ENCODE measurements at places on chromosomes 13 and 19.
A peak's percentile ranks its signal among the peaks of the same experiment; 100 is the strongest.

- DNase-seq, result peak; percentile 33
These were observed 49.0 kb upstream of the FRY start for GRCh38 chr13:31982540-31982939.

- peak; percentile 4 for DNase-seq
These were observed 302.1 kb downstream of the PCDH17 start for GRCh38 chr13:57933606-57934005.

DNA sequence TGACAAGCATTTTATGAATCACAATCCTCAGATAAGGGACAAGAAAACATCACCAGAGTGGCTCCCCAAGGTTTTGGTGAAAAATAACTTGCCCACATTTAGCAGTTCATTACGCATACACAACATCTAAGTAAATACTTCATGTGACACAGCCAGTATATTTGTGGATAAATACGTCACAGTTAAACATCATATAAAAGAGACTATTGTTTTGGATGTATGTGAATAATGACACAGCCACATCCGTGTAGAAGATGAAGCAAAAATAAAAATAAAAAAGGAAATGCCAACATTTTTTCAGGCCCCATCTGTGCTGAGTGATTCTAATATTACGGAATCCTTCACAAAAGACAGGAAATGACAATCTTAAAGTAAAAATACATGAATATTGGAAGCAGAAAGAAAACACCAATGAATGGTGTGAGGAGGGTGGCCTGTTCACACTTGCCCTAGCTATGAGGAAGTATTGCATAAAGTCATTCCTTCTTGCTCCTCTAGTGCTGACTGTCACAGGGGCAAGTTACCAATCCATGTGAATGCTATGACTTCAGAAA lies 457.1 kb downstream of the KLF12 start:
- DNase-seq, result peak; percentile 28

DNA sequence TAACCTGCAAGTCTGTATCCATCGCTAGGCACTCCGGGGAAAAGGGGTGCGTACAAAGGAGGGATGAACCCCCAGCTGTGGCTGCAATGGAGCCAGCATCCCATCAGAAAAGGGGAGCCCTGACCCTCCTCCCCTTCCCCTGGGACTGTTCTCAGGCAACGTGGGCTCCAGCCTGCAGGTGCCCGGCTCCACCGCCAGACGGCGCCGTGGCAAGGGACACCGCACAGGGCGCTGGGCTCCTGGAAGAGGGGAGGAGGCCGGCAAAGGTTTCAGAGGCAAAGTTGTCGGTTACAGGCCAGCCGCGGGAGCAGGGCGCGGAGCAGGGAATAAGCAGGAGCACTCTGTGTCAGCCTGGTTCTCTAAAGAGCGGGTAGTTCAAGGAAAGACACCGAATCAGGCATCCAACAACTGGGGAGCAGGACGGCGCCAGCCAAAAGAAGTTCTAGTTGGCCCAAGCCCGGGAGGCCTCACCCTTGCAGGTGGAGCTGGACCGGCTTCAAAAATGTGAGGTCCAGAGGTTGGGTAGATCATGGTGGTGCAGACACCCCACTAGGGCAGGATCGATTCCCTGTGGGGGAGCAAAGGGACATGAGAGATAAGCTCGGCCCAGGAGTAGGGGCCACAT lies 53.0 kb upstream of the ATP12A start:
- no peak for DNase-seq

- no peak for DNase-seq
These were observed 185.1 kb downstream of the PRR20E start for GRCh38 chr13:57352114-57352513.

- no peak for DNase-seq
These were observed 128.8 kb downstream of the ZDHHC20 start for GRCh38 chr13:21330126-21330861.

DNA sequence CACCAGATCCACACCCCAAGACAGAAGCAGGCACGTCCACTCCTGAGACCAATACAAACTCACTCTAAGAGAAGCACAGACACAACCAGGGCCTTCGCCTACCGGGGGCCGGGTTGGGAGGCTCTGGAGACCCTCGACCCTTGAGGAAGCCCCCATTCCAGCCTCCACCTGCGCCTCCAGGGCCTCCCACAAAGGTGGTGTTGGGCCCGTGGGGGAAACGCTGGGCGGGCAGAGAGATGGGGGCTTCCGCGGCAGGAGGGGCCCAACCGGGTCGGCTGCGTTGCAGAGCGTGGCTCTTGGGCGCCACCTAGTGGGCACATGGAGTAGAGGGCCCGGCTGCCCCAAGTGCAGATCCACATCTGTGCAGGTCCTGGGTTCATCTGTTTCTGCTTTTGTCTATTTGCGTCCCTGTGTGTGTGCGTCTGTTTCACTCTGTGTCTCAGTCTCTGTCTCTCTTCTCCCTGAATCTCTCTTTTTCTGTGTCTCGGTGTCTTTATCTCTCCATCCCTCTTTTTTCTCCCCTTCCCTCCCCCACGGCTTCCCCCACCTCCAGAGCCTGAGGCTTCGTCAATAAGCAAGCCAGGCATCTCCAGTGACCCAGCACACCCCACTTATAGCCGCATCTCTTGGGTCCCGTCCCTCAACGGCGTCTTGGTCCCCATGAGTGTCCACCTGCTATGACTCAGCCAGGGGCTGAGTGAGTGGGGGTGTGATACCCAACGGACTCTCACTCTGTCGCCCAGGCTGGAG lies 10.5 kb upstream of the TINCR start:
- peak; percentile 5 for DNase-seq

- no peak for DNase-seq
These were observed 13.2 kb upstream of the CRTC1 start for GRCh38 chr19:18670312-18670711.

- no peak for DNase-seq
These were observed 942.2 kb upstream of the MIR17HG start for GRCh38 chr13:90405301-90405700.

GRCh38 chr19:55902080-55902751 lies 29.9 kb downstream of the NLRP13 start:
- DNase-seq, result no peak

GRCh38 chr19:51101171-51101865 lies 6.9 kb downstream of the CTU1 start:
- DNase-seq, result no peak

DNA sequence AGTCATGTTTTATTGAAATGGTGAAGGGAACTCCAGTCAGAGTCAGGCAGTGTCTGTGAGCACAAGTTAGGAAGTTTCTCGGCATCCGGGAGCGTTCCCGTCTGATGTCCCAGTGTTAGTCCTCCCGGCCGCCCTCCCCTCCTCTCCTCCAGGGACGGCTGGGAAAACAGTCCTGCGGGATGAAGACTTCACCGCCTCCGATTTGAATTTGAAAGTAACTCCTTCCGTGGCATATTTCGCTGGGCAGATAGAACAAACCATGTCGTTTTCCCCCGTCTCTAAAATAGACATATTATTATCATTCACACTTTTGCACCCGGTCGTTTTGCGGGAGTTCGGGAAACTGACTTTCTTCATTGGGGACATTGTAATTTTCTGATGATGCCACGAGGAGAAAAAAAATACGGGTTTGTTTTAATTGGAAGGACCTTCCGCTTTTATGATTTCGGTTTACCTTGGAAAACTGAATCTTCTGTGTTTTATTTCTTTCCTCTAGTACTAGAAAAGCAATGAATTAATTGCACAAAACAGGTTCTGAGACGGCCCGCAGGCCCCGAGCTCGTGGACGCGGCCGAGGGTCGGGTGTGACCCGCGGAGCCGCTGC lies 76.6 kb downstream of the ZIC5 start:
- no peak for DNase-seq

DNA sequence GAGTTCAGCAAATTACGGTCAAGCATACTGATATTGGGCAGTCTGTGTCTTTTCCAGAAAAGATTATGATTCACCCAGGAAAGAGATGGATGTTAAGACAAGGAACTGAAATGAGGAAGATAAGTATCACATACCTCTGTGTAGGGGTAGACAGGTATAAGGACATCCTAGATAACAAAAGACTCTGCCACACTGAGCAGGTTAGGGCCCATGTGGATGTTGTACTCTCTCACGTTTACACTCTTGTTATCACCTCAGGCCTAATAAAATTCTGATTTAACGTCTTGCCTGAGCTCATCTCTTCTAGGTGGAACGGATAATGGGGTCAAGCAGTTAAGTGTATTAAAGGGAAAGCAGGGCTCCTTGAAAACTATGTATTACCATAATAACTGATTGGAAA lies 2480.8 kb downstream of the PCDH9 start:
- no peak for DNase-seq

GRCh38 chr19:6806488-6806887 lies 34.0 kb downstream of the VAV1 start:
- DNase-seq, result no peak

GRCh38 chr13:54750521-54750920 lies 1721.9 kb downstream of the OLFM4 start:
- no peak for DNase-seq

- DNase-seq, result no peak
These were observed 208.3 kb upstream of the NBEA start for GRCh38 chr13:34733721-34734120.

- DNase-seq, result no peak
These were observed 23.1 kb upstream of the TNFSF14 start for GRCh38 chr19:6693056-6693471.

GRCh38 chr13:34931572-34931971 lies 10.5 kb upstream of the NBEA start:
- peak; percentile 11 for DNase-seq

DNA sequence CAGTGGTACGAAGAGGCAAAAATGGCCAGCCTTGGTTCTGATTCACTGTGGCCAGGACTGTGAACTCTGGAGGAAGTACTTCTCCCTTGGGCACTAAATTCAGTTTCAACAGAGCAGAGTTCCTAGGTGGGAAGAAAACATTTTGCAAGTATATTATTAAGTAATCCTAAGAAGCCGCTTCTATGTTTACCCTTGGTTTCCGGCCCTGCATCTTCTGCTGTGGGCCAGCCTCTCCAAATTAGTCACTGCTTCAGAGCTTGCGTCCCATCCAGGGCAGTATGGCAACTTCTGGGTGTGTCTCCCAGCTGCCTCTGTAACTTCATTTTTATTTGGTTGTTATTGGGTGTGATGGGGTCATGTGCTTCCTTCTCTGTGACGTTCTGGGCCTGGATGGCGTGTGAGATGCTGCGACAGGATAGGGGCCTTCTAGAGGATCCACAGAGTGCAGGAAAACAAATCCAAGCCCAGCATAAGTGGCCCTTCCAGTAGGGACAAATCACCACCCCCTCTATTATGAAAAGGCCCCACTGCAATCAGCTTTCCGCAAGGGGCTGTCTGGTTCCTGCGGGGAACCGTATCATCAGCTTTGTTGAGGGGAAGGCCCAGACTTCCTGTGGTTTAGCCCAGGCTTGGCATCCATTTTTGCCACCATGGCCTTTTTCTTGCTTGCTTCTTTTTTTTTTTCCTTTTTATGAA lies 55.1 kb upstream of the C1QTNF9 start:
- no peak for DNase-seq

GRCh38 chr19:15180451-15181390 lies 20.1 kb downstream of the NOTCH3 start:
- no peak for DNase-seq

- no peak for DNase-seq
These were observed at the start of gene CEACAM7 for GRCh38 chr19:41688098-41688497. Gene CEACAM7 (minus strand): TSS chr19:41688270. CDS start chr19:41688165, 105 bp downstream.

DNA sequence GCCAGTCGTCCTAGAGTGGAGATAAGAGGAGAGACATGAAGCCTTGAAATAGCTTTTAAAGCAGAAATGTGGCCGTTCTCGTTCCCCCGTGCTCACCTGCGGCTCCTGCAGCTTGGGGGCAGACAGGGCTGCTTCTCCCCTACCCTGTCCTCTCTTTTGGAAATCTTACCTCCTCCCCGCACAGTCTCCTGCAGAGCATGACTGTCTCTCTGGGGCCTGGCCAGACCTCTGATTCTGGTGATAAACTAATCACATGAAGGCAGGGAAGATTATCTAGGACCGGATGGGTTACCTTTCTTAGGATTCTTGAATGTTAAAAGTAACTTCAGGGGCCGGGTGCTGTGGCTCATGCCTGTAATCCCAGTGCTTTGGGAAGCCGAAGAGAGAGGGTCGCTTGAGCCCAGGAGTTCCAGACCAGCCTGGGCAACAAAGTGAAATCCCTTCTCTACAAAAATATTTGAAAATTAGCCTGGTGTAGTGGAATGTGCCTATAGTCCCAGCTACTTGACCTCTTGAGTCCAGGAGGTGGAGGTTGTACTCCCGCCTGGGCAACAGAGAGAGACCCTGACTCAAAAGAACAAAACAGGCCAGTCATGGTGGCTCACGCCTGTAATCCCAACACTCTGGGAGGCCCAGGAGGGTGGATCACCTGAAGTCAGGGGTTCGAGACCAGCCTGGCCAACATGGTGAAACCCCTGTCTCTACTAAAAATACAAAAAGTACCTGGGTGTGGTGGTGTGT lies 8.1 kb downstream of the CEBPA start:
- no peak for DNase-seq

GRCh38 chr13:78012046-78012445 lies 93.4 kb upstream of the EDNRB start:
- DNase-seq, result no peak

- no peak for DNase-seq
These were observed 51.2 kb downstream of the MBD3L2B start for GRCh38 chr19:6970021-6970420.

DNA sequence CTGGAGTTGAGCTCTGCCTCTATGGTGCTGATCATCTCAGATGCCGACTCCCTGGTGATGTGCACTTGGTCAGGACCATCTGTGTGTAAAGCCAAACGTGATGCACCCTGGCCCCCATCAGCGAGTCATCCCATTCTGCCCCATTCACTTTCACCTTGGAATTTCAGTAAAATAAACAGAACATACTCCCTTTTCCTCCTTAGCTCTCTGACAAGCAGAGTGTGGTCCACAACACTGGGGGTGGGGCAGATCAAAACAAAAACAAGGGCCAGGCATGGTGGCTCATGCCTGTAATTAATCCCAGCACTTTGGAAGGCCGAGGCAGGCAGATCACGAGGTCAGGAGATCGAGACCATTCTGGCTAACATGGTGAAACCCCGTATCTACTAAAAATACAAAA lies 12.3 kb downstream of the CEACAM20 start:
- no peak for DNase-seq

- no peak for DNase-seq
These were observed 17.2 kb upstream of the RNASEH2B start for GRCh38 chr13:50892210-50892944.

DNA sequence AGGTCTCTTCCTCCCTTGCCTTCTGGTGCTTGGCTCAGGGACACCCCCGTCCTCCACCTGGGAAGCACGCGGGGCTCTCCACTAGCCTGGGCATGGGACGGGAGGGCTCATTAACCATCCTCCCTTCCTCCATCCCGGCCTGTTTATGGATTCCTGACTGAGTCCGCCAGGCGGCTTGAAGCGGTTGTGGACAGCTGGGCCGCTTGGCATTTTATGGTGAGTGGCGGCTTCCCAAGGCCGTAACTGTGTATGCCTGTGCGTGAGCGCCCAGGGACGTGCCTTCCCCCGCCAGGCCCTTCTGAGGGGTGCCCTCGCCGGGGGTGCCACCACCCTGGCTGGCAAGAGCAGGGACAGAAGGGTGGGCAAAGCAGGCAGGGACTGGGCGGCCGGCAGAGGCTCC lies 202.8 kb downstream of the URI1 start:
- DNase-seq, result no peak

DNA sequence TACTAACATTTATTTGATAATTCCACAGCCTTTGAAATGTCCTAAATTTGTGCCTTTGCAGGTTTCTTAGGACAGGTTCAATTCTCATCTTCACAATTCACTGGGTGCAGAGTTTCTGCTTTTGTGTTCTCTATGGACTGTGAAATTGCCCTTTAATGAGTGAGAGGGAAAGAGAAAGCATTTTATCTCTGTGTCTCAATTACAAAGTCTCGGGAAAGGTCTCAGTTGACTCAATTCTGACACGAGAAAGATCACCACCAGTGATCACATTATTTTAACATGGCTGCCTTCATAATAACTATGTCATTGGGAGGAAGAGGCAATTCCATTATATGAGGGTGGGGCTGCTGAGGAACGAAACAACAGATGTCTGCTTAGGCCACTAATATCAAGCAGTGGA lies 26.2 kb upstream of the LRCH1 start:
- no peak for DNase-seq

Data from HS-5 (cell line).